ENCODE measurements at places on chromosomes 4 and X. TPM values are rescaled to one million over a fixed set of nuclear protein-coding genes. Genes with fewer than 3 reads are reported as not detected.

The TMEM271 gene
- not detected for total RNA-seq

The IL21 gene
- not detected for total RNA-seq

The SH3RF1 gene
- total RNA-seq: 4.8 TPM

The NUDT10 gene
- total RNA-seq: not detected

The NPY2R gene
- not detected for total RNA-seq

The GK gene
- 4.0 TPM for total RNA-seq

The BST1 gene
- 44.7 TPM for total RNA-seq

The PCDH7 gene
- total RNA-seq: 0.20 TPM

The NRK gene
- under 0.01 TPM for total RNA-seq

The NPY1R gene
- total RNA-seq: not detected

The PDCL2 gene
- not detected for total RNA-seq

The ZCCHC12 gene
- under 0.01 TPM for total RNA-seq

The CTAG1A gene
- total RNA-seq: not detected

The SPATA4 gene
- total RNA-seq: not detected

The SYTL5 gene
- total RNA-seq: under 0.01 TPM

The MED28 gene
- total RNA-seq: 13.7 TPM

The GAGE12F gene
- not detected for total RNA-seq

The UGT2B11 gene
- total RNA-seq: not detected

The FAM149A gene
- total RNA-seq: not detected

The ALAS2 gene
- not detected for total RNA-seq

The CT83 gene
- not detected for total RNA-seq

The WNK3 gene
- total RNA-seq: 0.22 TPM

The SPANXB1 gene
- not detected for total RNA-seq

The TNIP3 gene
- total RNA-seq: 0.22 TPM

The PDZD4 gene
- total RNA-seq: 0.60 TPM

The IQCM gene
- not detected for total RNA-seq

Data from lung microvascular endothelial cell (primary cell).